Stimulated activated CD8-positive, alpha-beta memory T cell treated with anti-CD3 and anti-CD28 coated beads, Interleukin-7, amount 100 ng/mL, for 1 hour (primary cell): ENCODE measurements at places on chromosomes 3 and 15.

GRCh38 chr3:136685882-136686281, 66.3 kb downstream of the STAG1 start:
- no peak for DNase-seq

DNA sequence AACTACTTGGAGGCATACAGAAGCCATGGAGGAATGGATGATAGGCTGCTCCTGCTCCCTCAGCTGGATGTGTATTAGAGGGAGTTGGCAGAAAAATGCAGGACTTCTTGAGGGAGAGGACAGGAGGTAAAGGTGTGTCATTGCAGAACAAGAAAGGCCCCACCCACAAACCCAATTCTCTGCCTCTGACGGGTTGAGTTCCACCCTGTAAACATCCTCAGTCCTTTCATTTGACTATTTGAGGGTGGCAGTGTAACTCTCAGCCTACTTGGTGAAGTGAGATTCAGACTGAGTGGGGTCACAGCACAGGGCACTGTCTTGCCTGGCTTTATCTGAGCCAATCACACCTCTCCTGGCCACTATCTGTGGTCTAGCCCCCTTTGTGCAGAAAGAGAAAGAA, at the start of gene TPRG1:
Gene TPRG1, plus strand, starts transcription at position 265 of the 400 bp plus-strand sequence. CDS start 35,414 bp downstream, outside the sequence.
- DNase-seq = no peak

DNA sequence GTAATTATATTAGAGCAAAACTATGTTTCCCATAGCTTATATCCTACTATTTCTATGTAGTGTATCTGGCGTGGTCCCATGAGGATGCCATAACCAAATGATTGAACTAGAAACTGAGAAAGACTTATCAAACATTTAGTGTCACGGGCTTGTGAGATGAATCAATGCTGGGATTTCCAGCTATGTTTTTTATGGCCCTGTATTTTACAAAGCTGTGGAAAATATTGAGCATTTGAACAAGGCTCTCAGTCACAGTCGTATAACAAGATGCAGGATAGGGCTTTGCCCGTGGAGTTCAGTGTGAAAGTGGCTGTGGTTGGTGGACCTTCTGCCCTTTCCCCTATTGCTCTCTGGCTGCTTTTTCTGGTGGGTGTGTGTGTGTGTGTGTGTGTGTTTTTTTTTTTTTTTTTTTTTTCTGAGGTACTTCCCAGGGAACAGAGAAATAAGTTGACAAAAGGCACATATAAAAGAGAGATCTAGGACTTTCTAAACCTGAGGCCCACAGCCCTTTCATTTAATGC, 60.7 kb downstream of the CACNA1D start:
- no peak for DNase-seq

DNA sequence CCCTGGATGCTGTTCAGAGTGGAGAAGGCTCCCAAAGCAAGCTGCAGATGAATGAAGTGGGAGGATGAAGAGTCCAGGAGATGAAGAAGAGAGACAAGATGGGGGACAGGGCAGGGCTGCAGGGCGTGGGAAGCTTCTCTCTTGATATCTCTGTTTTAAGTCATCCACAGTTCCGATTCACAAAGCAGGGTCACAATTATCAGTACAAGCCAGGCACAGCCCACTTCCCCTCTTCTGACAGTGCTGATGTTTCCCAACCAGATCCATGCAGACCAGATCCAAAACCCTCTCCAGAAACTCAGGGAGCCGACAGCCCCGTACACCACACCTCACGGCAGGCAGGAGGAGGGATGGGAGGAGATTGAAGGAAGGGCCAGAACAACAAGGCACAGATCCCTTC, 31.1 kb downstream of the NTRK3 start:
- DNase-seq = no peak

DNA sequence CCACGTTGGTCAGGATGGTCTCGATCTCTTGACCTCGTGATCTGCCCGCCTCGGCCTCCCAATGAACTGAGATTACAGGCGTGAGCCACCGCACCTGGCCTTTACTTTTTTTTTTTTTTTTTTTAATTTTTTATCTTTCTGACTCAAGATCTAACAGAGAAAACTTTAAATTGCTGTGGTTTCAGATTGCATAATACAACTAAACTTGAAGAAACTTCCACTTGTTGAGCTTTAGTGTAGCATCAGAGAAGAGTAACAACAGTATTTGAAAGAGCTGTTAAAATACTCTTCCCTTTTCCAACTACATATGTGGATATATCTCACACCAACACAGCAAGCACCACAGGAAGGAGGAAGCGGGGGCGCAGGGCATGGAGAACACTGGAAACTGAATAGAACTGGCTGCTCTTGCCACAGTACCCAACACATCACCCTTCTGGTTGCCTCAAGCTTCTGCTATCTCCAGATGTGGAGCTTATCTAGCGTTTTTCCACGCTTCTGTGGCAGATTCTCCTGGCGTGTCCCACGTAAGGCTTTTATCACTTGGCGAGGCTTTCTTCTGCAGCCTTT, 45.4 kb downstream of the MAP6D1 start:
- DNase-seq = no peak

DNA sequence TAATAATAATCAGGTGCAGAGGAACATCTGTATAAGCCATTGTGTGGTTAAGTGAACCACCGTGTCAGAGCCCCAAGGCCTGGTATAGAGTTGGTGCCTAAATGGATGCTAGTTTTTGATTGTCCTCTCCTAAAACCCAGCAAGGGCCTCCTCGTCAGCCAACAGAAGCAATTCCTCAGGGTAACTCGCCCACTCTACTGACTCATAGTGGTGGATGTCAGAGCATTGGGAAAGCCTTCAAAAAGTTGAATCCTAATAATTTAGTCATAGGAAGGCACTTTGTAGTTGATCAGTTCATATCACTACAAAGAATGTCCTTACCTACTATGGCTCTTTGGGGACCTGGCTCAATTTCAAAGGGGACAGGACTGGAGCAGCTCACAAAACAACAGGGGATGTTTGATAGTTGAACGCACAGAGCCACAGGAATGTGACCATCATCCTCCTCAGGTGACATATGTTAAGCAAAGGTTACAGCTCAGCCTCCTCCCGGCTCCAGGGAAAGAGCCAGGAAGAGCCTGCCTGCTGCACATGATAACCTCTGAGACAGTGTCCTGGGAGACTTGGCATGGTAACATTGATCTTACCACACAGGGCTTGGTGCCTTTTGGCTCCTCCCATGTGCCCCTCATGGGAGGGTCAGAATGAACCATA, 338.7 kb downstream of the CLSTN2 start:
- no peak for DNase-seq

DNA sequence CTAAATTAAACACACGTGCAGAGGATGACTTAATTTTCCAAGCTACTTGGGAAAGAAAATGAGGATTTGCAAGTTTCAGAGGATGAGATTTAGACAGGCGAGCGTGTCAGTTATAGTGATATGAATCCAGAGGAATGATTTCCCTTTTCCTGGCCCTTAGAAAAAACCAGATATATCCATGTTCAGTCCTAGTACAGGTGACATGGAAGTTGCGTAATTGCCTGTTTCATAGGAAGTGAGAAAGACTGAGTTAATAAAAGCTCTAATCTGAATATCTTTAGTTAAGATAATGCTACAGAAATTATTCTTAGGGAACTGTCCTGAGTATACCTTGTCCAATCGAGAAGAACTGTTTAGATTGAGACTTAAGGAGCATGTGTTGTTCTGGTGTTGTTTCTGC, 490.5 kb downstream of the ZNF385D start:
- DNase-seq = no peak

DNA sequence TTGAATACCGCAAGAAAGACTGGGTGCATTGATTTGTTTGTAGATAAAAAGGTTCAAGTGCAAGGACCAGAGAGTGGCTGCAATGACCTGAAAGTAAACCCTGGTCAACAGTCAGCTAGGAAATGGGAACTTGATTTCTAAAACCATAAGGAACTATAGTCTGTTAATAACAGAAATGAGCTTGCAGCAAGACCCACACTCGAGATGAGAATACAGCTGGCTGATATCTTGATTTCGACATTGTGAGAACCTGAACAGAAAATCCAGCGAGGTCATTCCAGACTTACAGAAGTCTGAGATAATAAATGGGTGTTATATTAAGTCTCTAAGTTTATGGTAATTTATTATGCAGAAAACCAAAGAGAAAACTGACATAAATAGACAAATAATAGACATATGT, 177.3 kb downstream of the NFKBIZ start:
- no peak for DNase-seq

DNA sequence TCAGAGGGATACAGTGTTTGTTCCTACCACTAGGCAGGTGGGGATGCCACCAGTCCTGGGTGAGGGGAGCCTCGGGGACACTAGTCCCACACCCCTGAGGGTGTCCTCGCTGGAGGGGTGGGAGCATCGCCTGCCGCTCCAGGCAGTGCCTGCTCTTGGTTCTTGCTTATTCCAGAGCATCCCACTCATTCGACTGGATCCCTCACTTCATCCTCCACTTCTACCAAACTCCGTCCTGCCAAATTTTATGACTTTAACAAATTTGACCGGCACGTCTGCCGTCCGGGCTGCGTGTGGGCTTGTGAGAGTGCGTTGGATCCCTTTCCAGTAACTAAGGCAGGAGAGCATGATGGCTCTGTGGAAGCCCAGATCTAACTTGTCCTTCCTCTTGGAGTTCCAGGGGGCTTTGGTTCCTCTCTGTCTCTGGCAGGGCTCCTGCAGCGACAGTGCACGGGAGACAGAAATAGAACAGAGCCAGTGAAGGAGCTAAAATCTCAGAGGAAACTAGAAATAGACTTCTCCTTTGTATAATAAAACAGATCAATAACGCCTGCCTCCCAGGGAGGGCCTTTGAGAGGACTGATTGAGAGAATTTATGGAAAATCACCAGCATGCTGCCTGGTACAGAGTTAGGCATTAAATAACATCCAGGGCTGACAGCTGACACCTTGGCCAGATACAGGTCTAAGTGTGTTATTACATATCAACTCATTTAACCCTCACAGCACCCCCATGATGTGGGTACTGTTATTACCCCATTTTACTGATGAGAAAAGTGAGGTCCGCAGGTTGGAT, 34.5 kb downstream of the MGLL start:
- DNase-seq = no peak

DNA sequence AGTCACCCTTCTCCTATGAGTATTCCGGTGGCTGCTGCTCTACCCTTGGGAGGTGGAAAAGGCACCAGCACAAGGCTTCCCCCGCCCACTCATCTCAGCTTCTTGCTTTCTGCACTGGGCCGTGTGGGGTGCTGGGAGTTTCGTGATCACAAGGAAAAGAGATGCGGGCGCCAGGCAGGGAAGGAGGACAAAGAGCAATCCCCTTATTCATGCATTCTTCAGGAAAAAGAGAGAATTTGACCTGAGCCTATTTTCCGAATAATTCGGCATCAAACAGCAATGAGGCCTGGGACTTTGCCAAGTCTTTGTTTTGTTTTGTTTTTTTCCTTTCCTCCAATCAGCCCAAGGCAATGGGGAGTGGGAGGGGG, 102.2 kb upstream of the LPP start:
- DNase-seq = no peak

GRCh38 chr3:16151109-16151508, 23.4 kb upstream of the GALNT15 start:
- DNase-seq = no peak

- no peak for DNase-seq
Observed at GRCh38 chr15:37517191-37517895, 417.0 kb upstream of the MEIS2 start.

DNA sequence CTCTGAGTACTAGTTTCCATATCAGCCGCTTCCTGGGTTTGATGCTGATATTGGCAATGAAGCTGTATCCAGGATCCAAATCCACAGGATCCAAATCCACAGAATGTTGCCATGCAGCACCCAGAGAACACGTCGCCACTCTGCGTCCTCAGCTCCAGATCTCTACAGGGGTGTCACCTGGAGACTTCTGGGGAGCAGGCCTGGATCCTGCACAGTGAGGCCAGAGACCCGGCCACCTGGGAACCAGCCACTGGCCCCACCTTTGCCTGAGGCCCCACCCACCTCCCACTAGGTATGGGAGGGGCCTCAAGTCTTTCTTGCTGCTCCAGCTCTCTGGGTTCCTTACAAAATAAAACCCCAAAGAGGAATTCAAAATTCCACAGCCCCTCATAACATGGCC, 123.9 kb downstream of the LRRK1 start:
- DNase-seq = no peak

DNA sequence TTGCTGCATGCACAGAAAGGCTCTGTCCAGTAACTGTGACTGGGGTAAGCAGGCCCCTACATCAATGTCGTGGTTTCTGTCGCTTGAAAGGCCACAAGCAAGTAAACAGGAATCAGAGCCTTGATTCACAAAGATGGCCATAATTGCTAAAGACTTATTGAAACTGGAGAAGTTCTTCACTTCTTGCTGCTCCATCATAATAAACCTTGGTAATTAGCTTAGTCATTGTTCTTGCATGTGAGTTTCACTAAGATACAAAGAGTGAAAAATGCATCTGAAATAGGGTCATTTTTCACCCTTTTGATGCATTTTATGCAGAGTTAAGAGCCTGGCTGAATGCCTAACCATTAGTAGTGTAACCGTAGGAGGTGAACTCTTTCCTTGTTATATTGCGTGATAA, 3.2 kb downstream of the SEMA6D start:
- no peak for DNase-seq

DNA sequence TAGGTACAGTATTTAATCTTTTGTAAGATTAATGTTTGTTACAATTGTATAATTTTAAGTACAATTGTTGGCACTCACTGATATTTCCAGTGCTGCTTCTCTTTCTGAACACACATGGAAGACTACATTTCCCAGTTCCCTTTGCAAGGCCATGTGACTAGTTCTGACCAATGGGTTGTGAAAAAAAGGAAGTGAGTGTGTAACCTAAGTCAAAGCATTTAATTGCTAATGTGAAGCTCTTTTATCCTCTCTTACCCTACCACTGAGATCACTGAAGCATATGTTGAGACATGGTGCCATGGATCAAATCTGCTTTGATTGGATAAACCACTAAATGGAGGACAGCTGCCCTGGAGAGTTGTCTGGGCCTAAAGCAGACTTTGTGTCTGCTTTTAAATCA, 83.9 kb upstream of the PLXND1 start:
- DNase-seq = no peak

- no peak for DNase-seq
Observed at GRCh38 chr3:64530434-64531049, 157.3 kb downstream of the ADAMTS9 start.

DNA sequence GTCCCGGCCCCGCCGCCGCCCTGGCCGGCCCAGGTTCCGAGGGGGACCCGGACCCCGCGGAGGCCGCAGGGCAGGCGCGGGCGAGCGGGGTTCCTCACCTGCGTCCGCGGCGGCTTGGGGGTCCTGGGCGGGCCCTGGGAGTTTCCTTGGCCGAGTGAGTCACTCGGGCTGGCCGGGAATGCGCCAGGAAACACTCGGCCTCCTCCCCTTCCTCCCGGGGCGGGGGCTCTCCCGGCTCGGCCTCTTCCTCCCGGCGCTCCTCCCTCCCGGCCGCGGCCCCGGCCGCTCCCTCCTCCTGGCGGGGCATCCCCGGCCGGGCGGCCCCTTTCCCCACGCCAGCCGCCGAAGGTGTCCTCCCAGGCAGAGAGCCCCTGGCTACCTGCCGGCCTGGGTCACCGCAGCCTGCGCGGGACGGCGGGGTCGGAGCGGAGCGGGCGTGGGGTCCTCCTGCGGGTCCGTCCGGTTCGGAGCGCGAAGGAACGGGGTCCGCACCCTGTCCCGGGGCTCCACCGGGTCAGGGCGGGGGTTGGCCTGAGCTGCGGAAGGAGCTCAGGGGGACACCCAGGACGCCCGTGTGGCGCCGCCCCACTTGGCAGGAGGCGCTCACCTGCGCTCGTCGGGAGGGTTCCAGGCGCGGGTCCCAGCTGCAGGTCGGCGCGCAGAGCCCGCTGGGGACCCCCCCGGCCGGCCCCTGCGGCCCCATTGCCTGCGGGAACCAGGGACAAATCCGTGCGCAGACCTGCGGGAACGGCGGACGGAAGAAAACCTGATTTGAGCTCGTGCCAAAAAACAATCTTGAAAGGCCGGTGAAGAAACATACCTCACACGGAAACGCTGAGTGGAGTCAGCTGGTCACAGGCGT, at the start of gene CYFIP1:
Gene CYFIP1, minus strand, starts transcription at position 180 of the 862 bp plus-strand sequence. CDS start 33,083 bp downstream, outside the sequence.
- no peak for DNase-seq

- no peak for DNase-seq
Observed at GRCh38 chr15:91954292-91954691, 100.8 kb downstream of the SLCO3A1 start.
